Glutamatergic neuron (in vitro differentiated cells): ENCODE measurements at places on chromosomes 7 and 10. TPM values are rescaled to one million over a fixed set of nuclear protein-coding genes. Genes with fewer than 3 reads are reported as not detected.

DNA sequence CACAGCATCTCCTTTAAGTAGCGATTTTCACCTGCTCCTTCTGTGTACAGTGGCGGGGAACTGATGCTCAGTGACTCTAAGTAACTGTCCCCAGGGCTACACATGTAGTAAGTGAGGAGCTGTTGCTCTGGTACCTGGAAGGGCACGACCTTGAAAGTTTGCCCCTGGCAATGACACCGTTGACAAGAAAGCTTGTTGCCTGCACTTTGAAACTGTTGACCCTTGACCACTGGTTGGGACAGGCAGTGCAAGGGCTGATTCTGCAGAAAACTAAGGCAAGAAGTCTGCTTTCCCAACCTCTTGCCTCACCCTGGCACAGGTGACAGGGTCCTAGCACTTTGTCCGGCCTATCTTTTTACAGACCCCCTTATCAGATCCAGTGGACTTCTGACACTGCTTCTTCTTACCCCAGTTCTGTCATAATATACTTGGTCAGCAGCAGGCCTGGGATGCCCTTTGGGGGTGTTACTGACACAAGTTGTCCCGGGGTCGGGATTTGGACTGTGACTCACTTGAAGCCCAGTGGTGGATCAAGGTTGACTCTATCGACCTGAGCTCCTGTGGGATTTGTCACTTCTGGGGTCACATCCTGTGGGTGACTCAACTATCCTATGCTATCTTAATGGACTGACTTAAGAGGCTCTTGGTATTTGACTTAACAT, 5.8 kb downstream of the ACSL5 start:
- no peak for DNase-seq

Gene CDHR3
- total RNA-seq: 50.8 TPM

Gene C10orf105
- not detected for total RNA-seq

Gene AKR1C1
- total RNA-seq: 24.7 TPM
